ENCODE measurements at places on chromosomes 11 and 22.

- DNase-seq = no peak
Observed at GRCh38 chr11:132196928-132197327, 826.5 kb downstream of the NTM start.

DNA sequence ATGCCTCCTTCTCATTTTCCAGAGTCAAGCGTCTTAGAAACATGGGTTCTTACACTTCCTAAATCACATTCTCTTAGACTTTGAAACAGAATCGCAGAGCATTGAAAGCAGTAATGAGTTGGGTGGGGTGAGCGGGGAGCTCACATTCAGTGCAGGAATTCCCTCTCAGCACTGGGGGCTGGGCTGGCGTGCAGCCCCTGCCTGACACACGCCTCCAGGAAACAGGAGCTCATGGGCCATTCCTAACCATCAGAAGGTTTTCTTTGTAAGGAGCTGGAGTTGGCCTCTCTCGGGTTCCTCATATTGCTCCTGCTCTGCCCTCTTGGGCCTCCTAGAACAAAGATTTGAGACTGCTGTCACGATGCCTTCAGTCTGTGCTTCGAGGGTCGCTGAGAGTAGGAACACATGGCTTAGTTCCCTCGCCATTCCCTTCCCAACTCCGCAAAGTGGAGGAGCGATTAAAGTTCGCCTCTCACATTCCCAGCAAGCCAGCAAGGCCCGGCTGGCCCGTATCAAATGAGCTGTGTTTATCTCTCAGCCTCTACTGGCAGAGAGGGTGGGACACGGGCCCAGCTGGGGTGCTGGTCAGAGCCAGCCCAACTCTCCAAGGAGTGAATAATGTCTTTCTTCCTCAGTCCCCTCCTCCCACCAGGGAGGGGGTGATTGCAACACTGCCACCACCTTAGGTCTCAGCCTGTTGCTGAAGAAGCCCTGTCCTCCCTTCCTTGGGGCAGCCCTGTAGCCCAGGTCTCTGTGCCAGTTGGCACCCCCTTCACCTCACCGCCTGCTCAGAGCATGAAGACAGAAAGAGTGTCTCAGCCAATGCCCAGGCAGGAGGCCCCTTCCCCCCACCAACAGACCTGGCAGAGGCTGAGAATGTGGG is 10.4 kb downstream of the CHRDL2 start:
- peak; percentile 7 for DNase-seq

GRCh38 chr11:43954241-43954640 is 11.8 kb downstream of the C11orf96 start:
- no peak for DNase-seq

DNA sequence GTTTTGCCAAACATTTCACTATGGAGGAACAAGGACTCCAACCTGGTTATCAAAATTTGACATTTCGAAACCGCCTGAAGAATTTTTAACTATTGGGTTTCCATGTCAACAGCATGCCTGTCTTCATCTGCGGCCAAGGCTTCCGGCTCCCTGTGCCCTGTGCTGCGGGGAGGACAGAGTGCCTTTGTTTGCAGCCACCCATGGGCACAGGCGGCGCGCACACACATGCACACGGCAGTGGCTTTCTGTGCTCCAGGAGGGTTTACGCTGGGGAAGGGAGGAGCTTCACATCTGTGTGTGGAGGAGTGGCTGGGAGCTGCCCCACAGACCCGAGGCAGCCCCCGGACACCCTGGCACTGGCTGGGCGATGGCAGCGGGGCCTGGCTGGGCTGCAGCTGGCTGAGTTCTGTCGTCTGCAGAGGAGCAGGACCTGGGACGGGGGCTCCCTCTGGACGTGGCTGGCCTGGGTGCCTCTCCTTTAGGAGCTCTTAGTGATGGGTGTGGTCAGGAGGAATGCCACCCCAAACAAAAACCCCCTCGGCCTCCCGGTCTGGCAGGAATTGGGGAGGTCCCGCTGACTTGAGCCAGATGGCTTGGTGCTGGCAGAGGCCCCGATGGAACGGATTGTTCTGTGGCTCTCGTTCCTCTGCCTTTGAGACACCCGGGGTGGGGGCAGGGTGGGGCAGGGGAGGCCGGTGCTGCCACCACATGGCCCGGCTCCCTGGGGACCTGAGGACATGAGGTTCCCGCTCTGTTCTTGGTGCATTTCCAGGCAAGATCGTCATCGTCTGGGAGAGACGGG is 1290.9 kb downstream of the BRD1 start:
- no peak for DNase-seq

DNA sequence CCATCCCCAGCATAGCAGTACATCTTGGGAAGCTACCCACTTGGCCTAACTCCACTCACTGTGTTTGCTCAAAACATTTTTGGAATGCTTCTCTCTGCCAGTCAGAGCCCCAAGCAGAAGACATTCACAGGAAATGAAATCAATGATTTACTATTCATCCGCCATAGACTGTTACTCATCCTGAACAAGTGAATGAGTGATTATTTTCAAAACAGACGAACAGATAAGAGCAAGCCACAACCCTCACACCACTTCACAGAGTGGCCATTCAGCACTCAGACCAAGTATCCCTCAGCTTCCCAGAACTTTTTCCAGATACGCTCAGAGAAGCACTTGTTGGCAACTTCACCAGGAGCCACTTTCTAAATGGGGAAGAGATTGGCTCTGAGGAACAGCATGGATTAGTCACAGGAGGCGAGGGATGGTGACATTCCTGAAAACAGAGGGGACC is 13.0 kb upstream of the UBASH3B start:
- DNase-seq = peak; percentile 77

- DNase-seq = no peak
Observed at GRCh38 chr11:31887180-31887579, 76.1 kb upstream of the PAX6 start.

DNA sequence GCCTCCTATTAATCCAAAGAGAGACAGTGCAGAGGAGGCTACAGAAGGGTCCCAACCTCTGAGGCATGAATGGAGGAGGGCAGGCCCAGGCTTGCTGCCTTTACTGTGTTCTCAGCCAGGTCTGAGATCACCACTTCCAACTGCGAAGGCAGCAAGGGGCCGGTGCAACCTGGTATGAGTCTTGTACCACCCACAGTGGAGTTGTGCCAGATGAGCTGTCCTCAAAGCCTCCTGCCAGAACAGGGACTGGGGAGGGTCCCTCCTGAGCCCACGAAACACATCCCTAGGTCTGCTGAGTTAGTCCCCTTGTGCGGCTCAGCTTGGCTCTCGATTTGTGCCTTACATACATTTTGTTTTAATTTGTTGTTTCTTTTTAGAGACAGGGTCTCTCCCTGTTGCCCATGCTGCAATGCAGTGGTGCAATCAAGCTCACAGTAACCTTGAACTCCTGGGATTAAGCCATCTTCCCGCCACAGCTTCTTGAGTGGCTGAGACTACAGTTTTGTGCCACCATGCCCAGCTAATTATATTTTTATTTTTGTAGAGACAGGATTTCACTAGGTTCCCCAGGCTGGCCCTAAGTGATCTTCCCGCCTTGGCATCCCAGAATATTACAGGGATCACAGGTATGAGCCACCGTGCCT is 9.3 kb downstream of the MIF start:
- peak; percentile 95 for DNase-seq

DNA sequence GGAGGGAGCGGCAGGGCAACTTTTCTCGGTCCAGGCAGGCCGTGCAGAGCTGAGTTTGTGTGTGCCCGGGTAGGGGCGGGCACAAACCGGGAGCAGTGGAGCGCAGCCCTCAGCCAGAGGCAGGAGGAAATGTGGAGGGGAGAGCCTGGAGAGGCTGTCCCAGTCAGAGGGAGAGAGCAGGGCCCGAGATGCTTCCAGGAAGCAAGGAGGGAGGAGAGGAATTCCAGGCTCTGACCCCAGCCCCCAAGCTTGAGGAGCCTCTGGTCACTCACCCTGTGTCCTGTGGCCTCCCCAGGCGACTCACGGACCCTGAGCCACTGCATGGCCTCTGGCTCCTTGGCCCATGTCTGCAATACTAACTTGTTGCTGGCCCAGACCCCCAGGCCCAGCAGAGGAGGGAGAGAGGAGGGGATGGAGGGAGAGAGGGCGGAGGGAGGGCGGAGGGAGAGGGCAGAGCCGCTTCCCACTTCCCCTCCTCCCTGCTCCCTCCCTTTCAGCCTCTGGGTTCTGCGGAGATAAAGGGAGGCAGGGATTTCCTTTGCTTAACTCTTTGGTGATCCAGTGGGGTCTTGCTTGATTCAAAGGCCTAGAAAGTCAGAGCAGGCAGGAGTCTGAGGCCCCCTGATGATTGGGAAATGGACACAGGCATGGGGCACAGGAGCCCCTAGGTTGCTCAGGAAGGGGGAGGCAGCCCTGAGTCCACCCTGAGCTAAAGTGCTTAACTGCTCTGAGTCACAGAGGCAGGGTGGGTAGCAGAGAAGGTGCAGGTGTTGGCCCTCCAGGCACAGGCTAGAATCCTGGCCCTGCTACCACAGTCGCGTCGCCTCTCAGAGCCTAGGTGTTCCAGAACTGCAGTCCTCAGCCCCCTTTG is at the start of gene C1QTNF6:
Gene C1QTNF6, minus strand, starts transcription at position 357 of the 871 bp plus-strand sequence. Its CDS starts 34 bp downstream, at position 323.
- DNase-seq = peak; percentile 72
